Colonic mucosa (tissue), 4 donors: ENCODE measurements at places on chromosomes 11 and 22. TPM values are rescaled to one million over a fixed set of nuclear protein-coding genes. Genes with fewer than 3 reads are reported as not detected.

TRIM49D1 gene
- not detected for total RNA-seq

SHISAL1 gene
- total RNA-seq, result 6.6 TPM

SLC22A12 gene
- not detected for total RNA-seq

RIC3 gene
- total RNA-seq, result 2.0 TPM

TCN1 gene
- 0.67 TPM for total RNA-seq

GRCh38 chr11:78201096-78201818, 12.5 kb downstream of the USP35 start:
- DNase-seq, result no peak

- no peak for DNase-seq
These were observed 69.6 kb upstream of the SHISAL1 start for GRCh38 chr22:44382116-44383038.

GRCh38 chr22:39155421-39155820, 2.9 kb upstream of the CBX7 start:
- no peak for DNase-seq

DNA sequence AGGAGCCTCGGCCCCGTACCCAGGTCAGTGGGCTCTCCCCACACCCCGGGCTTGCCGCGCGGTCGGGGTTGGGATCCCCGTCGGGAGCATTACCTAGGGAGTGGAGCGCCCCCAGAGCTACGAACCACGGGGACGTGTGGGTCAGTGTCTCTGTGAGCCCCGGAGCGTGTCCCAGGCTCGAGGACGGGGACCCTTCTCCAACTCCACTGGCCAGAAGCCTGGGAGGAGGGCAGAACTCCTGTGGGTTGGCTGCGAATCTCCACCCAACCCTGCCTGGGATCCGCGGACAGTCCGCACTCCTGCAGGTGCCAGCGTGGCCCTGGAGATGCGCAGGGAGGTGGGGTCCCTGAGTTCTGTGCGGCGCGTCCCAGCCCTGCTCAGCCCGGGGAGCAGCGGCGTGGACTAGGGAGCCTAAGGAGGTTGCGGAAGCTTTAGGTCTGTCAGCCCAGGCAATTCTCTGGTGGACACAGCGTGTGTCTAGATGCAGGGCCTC, 346 bp downstream of the PPFIBP2 start:
- DNase-seq, result peak; percentile 39

DNA sequence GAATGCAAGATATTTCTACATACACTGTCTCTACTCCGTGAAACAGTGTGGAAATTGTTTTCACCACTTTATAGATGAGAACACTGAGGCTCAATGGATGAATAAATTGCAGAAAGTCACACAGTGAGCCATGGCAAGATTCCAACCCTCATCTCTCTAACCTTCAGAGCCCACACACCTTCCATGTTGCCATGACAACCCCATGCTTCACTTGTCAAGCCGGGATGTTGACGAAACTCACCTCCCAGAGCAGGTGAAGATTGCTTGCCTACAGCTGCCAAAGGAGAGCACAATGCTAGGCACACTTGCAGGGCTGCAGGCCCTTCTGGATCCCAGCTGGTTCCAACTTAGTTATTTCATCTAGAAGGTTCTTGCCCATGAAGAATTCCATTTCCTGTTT, 71.4 kb upstream of the SEZ6L start:
- no peak for DNase-seq

DNA sequence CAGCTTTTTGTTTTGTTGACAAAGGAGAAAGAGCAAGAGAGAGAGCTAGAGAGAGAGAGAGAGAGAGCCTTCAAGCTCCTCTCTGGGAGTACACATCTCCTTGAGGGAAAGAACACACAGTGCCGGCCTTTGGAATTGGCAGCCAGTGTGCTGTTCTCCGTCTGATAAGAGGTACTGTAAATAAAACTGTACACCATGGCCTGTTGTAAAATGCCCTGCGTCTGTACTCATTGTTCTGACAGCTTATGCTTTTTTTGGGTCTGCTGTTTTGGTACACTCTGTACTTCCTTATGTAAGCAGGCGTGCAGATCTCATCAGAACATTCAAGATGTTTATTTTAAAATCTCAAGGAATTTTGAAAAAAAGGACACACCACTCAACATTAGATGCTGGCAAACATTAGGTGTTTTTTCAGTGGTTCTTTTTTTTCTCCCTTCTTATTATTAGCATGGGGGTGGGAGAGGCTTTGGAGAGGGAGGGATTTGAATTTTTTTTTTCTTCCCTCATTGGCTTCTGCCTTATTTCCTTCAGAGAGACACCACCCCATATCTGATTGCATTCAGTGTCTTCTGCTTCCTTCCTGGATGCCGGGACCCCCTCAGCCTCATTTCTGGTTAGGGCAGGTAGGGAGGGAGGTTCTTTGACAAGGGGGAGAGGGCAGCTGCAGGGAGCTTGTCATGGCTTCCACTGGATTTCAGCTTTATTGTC, 116.8 kb upstream of the NNMT start:
- peak; percentile 79 for DNase-seq
